ENCODE measurements at places on chromosomes 3 and 15.

GRCh38 chr3:46668116-46668515 lies 25.4 kb downstream of the ALS2CL start:
- no peak for DNase-seq

DNA sequence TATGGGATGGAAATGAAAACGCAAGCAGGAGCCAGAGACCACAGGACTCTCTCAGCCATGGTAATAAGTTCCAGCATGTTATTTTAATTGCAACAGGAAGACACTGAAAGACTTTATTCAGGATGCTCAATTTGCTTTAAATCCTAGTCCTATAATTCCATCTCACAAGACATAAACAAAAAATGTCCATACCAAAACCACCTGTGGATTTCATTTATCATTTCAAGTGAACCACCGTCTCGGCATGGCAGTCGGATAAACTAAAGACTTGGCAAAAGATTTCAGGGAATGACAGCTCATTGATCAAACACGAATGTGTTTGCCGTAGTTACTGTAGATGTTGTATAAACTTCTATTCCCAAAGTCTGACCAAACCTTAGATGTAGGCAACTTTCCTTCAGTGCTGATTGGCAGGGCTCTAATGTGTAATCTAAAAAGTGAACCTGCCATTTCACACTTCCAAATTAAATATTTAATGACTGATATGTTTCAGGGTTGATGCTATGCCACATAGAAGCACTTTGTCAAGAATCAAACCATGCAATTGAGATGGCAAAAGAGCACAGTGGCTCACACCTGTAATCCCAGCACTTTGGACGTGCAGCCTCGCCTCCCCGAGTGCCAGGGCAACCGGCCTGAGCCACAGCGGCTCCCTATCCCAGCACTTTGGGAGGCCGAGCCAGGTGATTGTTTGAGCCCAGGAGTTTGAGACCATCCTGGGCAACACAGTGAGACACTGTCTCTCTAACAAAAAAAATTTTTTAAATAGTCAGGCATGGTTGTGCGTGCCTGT lies 331.7 kb downstream of the MAGI1 start:
- DNase-seq: no peak

DNA sequence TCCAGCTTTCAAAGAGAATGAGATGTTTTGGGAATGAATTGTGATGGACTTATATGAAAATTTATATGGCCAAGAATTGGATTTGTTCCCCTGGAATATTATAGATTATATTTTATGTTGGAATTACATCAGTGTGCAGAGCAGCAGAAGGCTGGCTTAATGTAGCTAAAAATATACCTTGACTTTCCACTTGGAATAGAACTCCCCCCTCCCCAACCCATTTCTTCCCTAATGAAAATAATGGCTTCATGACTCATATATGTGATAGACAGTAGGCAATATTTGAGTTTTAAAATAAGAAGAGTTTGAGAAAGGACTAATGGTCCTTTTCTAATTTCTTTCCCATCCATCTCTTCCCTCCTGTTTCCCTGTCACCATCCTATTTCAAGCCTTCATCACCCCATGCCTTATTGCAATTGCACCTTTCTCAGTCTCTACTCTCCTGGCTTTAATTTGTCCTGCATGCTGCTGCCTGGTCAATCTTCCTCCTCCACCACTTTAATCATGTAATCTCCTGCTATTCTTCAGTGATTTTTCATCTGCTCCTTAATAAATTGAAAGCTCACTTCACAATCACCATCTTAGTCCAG lies 122.5 kb downstream of the MDFIC2 start:
- DNase-seq: no peak

GRCh38 chr15:37783290-37783689 lies 151.2 kb upstream of the TMCO5A start:
- DNase-seq: no peak

GRCh38 chr3:24518990-24519367 lies 24.3 kb upstream of the THRB start:
- no peak for DNase-seq

DNA sequence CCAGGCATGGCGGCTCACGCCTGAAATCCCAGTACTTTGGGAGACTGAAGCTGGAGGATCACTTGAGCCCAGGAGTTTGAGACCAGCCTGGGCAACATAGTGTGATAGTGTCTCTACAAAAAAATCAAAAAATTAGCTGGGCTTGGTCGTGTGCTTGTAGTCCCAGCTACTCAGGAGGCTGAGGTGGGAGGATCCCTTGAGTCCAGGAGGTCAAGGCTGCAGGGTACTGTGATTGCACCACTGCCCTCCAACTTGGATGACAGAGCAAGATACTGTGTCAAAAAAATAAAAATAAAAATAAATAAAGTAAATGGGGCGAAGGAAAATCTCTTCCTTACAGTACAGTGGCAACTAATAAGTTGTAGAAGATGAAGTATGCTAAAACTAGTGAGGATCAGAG lies 29.6 kb downstream of the LSM3 start:
- DNase-seq: no peak

GRCh38 chr3:107630779-107631178 lies 108.0 kb downstream of the BBX start:
- no peak for DNase-seq

GRCh38 chr3:89358281-89358680 lies 250.9 kb downstream of the EPHA3 start:
- no peak for DNase-seq

DNA sequence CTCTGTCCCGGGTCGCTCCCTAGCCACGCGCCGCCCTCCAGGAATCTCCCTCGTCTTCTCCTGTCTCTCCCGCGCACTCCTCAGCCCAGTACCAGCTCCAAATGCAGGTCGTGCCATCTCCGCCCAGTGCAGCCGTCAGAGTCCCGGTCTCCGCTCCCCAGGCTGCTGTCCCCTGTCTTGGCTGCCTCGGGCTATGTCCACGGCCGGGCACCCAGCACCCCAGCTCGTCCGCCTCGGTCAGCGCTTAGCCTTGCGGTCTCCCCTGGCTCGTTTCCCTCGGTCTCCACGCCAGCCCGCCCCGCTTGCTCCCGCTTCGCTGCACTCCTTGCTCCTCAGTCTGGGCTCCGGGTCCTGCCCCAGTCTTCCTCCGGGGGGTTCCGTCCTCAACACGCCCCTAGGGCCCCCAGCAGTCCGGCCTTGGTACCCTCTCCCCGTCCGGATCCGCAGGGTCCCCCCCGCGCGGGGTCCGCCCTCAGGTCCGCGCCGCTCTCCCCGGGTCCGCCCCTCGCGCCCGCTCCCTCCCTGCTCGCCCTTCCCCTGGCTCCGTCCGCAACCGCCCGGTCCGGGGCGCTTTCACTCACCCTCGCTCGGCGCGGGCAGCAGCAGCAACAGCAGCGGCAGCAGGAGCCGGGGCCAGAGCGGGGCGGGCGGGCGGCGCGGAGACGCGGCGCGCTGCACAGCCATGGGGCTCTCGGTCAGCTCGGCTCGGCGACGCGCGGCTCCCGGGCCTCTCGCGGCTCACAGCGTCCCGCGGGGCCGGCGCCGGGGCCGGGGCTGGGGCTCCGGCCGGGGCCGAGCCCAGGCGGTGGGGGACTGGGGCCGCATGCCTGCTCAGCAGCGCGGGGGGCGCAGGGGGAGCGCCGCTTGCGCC lies 462 bp downstream of the IGDCC3 start:
- no peak for DNase-seq

DNA sequence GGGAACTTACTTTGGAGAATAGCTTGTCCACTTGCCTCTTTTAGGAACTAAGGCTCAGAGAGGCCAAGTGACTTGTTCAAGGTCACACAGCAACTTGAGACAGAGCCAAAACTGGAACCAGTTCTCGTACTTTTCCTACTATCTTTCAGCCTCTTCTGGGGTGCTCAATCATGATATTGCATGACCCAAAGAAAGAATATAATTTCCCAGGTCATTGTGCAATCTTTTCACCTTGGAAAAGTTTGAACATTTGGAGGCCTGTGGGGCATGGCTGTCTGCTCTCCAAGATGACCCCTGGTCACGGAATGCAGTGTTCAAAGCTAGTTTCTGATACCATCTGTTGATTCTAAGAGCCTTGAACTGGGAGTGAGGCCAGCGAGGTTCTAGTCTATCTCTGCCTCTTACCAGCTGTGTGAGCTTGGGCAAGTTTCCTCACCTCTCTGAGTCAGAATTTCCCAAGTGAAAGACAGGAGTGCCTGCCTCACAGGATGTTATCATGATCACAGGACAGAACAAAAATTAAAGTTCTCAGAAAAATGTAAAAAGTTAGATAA lies 89.7 kb downstream of the BDH1 start:
- peak; percentile 19 for DNase-seq

DNA sequence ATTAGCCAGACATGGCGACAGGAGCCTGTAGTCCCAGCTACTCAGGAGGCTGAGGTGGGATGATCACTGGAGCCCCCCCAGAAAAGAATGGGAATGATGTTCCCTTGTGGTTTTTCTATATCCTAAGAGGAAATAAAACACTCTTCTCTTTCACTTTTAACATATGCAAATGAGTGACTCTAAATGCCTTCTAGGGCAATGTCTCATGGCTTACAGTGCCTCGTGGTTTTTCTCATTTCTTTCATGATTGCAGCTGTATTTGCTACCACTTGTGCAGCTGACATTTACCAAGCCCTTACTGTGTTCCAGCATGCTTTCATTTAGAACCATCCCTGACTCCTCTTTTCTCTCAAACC lies 26.4 kb downstream of the STOML1 start:
- no peak for DNase-seq

DNA sequence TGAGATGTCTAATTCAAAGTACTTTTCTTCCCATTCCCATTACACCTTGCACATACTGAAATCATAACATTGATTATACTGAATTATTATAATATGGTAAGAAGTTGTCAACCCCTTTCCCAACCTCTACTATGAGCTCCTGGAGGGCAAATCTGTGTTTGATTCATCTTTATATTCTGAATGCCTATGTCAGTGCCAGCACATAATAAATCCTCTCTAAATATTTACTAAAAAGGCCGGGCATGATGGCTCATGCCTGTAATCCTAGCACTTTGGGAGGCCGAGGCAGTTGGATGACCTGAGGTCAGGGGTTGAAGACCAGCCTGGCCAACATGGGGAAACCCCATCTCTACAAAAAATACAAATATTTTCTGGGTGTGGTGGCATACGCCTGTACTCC lies 392.5 kb upstream of the CADM2 start:
- DNase-seq: no peak

- no peak for DNase-seq
Measured at GRCh38 chr3:146612015-146612414, 6.9 kb upstream of the PLSCR5 start.

DNA sequence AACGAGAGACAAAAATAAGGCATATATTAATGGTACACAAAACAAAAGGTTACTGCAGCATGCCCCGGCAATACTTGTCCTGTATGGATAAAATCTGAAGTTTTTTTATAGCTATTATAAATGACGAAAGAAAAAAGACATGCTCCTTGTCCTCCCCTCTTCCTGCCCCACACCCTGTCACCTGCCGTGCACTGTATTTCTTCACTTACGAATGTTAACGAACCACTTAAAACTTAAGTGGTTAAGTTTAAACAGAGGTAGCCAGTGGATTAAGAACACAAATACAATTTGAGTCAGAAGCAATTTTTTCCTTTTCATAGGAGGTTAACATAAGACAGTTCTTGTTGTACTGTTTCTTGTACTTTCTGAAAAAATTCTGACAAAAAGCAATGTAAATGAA lies 799.1 kb upstream of the NECTIN3 start:
- no peak for DNase-seq

All from RCC 7860 (cell line).